ENCODE measurements at places on chromosomes 4 and X.

GRCh38 chr4:47349326-47349725 is 114.2 kb downstream of the COMMD8 start:
- no peak for DNase-seq

DNA sequence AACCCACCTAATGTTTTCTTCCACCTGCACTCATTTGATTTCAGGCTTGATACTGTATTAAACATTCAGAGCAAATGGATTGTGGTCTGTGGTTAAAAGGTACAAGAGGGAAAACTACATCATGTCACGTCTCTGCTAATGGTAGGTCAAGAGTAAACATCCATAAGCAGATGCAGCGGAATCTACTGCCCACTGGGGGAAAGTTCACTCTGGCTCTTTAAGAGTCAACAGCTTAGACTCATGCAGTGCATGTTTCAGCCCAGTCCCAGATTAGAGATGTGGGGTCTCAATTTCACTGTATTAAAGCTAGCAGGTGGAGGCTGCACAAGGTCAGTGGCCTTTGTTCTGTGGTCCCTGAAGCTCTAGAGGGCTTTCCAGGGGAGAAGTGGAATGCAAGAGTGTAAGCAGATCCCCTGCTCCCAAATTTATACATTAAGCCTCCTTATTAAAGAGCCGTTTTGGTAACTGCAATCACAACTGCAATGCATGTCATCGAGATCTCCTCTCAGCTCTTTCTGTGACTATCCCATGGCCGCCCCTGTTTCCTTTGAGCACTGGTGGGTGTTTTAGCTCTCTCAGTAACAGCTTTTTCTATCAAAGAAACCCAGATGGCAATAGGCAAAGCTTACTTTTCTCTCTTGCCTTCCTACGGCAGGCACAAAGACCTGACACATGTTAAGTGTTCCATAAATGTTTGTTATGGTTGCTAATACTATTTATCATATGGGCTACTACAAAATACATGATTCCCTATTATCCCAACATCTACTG is 53.4 kb downstream of the LDB2 start:
- no peak for DNase-seq

DNA sequence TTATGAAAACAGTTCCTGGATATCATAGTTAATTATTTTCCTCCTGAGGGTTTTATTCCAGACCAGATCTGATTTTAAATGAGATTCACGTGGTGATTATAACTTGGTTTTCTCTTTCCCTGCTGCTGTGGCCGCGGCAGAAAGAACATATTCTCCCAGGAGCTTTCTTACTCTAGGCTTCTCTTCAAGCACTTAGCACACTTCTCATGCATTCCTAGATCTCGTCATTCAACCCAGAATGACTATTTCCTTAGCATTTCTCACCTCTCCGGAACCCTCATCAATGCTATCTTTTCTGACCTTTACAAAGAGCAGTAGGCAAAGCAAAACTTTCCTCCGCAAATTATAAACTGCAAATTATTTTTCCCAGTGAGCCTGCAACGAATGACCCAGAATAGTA is 122.9 kb downstream of the GPAT3 start:
- DNase-seq, result no peak

GRCh38 chrX:41516999-41517765 is 70.0 kb downstream of the NYX start:
- no peak for DNase-seq

DNA sequence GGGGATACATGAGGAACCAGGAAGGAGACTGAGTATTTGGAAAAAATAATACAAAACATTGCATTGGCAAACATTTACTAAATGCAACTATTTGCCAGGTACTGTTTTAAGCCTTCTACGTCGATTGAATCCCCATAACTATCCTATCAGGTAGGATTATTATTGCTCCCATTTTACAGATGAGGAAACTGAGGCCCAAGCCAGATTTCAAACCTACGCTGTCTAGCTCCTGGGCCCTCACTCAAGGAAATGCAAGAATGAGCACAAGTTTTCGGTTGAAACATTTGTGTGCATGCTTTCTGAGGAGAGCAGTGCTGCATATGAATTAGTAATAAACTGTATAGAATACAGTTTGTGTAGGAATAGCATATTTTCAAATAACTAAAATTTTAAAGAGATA is 206.7 kb downstream of the CEP135 start:
- DNase-seq, result no peak

DNA sequence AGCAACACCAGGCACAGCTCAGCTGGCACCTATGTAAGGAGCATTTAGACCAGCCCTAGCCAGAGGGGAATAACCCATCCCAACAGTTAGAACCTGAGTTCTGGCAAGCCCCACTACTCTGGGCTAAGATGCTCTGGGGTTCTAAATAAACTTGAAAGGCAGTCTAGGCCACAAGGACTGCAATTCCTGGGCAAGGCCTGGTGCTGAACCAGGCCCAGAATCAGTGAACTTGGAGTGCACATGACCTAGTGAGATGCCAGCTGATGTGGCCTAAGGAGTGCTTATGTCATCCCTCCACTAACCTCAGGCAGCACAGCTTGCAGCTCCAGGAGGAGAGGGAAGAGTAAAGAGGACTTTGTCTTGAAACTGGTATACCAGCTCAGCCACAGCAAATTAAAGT is 7.6 kb upstream of the PRRG3 start:
- DNase-seq, result no peak

GRCh38 chr4:155571184-155571944 is 95.3 kb upstream of the GUCY1A1 start:
- no peak for DNase-seq

DNA sequence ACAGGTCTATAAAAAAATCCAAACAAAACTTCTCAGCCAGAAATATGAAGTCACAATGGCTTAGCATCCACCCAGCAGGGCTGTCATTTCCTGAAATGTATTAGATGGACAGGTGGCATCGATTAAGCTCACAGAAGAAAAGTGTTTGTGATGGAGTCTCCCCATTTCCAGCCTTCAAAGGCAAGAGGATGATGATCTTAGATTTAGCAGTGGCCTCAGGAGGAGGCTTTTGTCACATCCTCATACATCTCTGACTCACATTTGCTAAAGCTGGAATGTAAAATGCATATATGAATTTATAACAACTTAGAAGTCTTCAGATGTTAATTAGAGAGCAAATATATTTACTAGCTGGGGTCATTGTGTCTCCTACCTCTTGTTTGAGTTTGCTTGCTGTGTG is 441.9 kb downstream of the SPRY1 start:
- DNase-seq, result no peak

DNA sequence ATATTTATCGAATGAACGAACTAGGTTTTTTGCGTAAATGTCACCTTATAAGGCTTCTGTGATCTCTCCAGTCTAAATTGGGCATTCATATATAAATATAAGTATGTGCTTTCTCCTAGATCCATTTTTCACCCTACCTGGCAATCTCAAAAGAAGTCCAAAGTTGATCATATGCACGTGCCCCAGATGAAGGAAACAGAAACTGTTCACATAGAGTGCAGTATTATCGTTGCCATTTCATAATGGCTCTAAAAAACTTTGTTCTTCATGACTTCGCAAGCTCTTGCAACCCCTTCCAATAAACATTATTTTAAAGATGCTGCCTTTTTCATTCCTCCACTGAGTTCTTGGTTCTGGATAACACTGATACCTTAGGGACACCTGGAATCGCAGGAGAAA is 708 bp downstream of the INTS12 start:
- DNase-seq, result no peak

DNA sequence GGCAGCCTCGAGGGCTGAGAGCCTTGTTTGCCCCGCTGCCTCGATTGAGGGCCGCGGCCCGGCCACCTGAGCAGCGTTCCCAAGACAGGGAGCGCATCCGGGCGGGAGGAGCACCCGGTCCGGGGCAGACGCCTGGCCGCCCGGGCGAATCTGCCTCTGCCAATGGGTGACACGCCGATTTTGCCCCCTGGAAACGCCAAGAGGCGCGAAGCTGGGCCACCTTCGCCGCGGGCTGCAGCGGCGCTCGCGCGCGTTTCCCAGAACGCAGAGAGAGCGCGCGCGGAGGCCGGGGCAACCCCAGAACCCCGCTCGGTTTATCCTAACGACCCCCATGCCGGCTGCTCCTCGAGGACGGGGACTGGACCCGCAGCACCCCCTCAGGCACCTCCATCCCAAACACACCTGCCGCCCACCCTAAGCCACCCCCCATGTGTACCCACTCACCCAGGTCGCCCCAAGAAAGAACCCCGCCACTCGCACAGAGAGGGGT is 575 bp downstream of the MAP7D2 start:
- DNase-seq, result no peak

GRCh38 chr4:145881989-145882388 is 56.6 kb downstream of the ZNF827 start:
- no peak for DNase-seq

DNA sequence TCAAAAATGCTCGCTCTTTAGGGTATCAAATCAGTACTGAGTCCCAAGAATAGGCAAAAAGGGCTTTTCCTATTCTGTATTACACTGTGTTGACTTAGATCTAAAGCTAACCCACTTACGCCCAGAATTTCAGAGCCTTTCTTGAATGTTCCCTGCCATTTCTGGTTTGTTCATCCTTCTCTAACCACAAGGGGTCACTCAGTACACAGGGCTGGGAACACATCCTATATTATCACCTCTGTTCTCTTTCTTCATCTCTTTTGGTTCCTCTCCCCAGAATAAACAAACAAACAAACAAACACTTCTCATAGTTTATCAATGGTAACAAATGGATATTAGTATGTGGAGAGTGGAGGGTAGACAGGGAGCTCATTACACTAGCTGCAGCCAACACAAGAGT is 25.5 kb upstream of the MORC4 start:
- DNase-seq, result no peak

DNA sequence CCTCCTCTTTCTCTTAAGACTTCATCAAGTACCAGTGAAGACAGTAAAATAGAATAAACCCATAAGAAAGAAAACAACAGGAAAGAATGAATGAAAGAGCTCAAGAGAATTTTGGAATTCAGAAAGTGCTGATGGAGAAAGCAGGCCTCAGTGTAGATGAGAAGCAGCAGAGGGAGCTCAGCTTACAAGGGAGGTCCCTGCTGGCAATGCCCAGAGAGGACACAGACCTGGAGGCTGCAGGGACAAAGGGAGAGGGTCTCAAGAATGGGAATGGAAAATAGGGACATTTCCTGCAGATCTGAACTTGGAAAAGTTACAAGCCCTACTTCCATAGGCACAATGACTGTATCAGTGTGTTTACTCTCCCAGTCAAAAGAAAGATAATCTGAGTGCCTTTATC is 64.5 kb upstream of the MAGEA10 start:
- DNase-seq, result no peak

DNA sequence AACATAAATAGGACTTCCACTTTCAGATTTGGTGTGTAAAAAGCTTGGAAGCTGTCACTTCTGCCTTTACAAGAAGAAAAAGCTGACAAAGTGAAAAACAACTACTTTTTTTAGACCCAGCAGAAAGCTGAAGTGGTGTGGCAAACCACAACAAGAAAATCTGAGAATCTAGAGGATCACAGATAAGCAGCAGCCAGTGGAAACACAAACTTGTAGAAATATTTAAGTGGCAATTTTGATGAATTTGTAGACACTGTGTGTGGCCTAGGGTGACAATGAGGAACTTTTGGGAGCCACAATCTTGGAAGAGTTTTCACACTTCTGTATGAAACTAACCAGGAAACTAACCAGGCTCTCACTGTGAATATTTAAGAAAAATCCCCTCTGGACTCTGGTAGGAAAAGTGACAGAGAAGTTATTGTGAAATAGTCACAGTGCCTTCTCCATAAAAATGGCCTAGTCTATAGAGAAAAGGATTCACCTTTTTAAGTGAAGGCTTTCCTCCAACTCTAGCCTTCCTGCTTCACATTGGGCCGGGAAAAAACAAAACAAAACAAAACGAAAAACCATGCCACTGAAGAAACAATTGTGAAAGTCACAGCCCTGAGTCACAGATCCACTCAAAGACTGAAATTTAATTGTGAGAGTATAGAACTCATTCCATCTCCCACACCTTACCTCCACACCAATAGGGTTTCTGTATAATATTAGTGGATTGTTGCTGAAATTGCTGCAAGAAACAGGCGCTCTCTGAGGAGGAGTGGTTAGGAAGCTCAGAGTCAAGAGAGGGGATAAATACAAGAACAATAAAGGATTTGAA is 26.7 kb upstream of the GUCY1A1 start:
- peak; percentile 3 for DNase-seq

- DNase-seq, result peak; percentile 8
These were observed 94.2 kb upstream of the TEX13D start for GRCh38 chrX:124238268-124238667.

DNA sequence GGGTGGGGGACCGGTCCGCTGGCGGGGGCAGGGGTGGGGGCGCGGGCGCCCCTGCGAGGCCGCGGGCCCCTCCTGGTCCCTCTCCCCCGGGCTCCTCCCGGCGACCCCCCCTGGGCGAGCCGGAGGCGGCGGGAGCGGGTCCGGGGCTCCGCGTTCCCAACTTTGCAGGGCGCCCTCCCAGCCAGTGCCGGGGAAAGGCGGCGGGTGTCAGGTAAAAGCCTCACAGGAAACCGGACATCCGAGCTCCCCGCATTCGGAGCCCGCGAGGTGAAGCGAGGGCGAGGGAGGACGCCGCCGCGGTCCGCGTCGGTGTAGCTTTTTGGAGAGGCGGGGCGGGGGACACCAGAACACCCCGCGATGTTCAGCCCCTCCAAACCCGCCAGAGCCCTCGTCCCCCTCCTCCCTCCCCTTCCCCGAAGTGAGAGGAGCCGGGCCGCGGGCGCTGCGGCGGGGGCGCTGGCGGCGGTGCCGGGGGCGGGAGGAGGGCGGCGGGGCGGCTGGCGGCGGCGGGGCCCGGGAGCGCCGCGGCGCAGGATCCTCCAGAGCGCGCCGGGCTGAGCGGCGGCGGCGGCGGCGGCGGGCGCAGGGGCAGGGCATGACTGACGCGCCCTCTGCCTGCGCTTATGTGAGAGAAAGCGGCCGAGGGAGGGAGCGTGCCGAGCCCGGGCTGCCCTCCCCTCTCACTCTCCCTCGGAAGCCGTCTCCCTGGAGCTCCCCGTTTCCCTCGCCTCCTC is at the start of gene VEGFC:
TSS of gene VEGFC (minus strand) at position 597 of the 734 bp plus-strand sequence. CDS start 611 bp downstream, outside the sequence.
- no peak for DNase-seq

GRCh38 chr4:109735566-109736365 is 5.9 kb upstream of the PLA2G12A start:
- DNase-seq, result no peak

GRCh38 chr4:8274066-8274652 is 4.6 kb downstream of the HTRA3 start:
- DNase-seq, result no peak

- peak; percentile 74 for DNase-seq
These were observed 16.4 kb downstream of the TCEANC start for GRCh38 chrX:13669246-13669737.

DNA sequence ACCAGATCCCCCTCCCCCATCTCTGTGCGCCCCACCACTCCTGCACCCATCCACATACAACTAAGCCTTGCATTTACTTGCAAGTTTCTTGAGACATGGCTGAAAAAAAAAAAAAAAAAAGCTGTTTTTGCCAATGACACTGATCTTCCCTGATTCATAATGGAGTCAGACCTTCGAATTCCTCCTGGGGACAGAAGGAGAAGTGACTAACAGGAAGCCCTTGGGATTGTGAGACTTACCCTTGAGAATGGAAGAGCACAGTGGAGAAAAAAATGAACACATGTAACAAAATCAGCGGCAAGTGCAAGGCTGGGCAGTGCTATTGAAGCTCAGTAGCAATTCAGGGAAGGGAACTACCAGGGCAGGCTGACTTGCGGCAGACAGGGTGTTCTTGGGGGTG is 288.4 kb downstream of the BCOR start:
- no peak for DNase-seq

- DNase-seq, result no peak
These were observed 413.2 kb downstream of the PPARGC1A start for GRCh38 chr4:23476515-23477090.
